ENCODE measurements at places on chromosomes 13 and 19.

GRCh38 chr13:94323764-94324758 lies 155.4 kb downstream of the DCT start:
- peak; percentile 21 for DNase-seq

GRCh38 chr19:46374536-46375475 lies 27.9 kb downstream of the PPP5C start:
- DNase-seq, result no peak

DNA sequence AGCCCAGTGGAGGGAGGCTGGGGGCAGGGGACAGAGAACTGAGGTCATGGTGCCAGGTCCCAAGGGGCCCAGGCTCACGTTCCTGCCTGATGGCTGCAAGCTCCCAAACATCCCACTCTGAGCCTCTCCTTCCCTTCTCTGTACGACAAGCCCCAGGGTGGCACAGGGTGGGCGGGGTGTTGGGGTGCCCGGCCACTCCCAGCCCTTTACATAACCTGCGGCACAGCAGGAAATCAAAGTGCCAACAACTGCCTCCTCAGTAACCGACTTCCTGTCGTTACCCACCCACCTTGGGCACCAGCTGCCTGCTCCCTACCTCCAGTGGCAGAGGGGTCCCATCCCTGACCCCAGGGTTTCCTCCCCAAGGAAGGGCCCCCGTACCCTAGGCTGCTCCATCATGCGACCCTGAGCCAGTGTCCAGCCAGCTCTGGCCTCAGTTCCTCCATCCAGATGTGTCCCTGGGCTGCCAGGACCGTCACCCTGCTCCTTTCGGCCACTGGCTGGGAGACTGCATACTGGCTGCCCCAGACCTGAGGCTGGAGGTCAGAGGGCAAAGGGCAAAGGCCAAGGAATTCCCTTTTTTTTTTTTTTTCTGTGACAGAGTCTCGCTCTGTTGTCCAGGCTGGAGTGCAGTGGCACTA lies 27.7 kb upstream of the NFIC start:
- peak; percentile 57 for DNase-seq

DNA sequence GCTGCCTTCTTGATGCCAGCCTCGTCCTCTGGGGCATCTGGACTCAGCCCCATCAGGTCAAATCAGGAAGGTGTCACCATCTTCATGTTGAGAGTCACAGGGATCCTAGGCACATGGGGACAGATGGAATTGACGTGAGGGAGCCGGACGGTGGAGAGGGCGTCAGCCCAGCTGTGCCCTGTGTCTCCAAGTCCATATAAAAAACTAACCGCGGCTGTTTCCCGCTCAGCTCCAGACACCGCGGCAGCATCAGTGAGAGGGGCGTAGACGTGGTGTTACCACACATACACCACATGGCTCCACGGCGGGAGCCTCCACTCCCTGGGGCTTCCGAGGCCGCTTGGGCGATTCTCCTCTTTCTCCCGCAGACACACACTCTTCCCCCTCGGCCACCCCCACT lies 5.6 kb upstream of the PRR36 start:
- DNase-seq, result no peak

- DNase-seq, result peak; percentile 100
Observed at GRCh38 chr19:1269065-1269477, at the start of gene CIRBP. Gene CIRBP (plus strand): TSS chr19:1269332. CDS start chr19:1270934, 1,602 bp downstream.

DNA sequence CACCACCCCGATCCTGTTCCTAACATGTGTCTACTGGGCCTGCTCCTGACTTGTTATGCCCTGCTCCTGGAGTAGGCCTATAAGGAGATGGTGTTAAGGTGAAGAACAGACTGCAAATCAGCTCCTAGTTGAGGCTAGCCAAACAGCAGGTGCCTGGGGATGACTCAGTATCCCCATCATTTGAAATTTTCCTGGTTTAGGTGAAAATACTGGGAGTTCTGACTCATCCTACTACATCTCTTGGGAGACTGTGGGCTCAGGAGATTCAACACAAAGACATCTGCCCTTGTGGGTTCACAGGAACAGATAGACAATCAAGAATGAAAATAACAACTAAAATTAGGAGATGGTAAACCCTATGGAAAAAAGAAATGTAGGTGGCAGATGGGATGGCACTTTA lies 41.2 kb downstream of the BRD4 start:
- no peak for DNase-seq

DNA sequence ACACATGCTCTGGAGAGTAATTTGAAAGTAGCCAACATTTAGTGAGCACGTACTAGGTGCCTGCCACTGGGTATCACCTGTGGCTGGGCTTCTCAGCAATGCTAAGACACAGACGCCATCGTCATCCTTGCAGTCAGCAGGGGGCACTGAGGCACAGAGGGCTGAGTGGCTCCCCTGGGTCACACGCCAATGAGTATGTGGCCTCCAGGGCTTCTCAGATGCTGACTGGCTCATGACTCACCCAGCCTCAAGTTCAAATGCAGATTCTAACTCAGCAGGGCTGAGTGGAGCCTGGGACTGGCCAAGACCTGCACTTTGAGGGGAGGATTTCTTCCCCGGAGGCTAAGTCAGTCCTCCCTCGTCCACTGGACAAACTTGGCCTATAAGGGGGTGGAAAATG lies 115.1 kb upstream of the CACNA1A start:
- peak; percentile 25 for DNase-seq

DNA sequence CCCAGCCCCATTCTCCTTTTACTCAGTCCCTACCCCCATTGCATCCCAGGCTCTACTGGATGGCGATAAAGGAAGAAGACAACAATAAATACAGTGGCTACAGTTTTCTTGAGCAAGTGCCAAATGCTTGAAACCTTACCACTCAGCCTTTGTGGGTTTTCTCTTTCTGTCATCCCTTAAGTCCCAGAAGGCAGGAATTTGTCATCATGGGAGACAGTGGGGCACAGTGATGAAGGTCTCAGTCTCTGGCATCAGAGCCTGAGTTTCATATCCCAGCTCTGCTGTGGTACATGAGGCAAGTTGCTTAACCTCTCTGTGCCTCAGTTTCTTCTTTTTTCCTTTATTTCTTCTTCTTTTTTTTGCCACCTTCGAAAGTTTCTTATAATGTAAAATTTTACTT lies 5.1 kb upstream of the COMP start:
- no peak for DNase-seq

DNA sequence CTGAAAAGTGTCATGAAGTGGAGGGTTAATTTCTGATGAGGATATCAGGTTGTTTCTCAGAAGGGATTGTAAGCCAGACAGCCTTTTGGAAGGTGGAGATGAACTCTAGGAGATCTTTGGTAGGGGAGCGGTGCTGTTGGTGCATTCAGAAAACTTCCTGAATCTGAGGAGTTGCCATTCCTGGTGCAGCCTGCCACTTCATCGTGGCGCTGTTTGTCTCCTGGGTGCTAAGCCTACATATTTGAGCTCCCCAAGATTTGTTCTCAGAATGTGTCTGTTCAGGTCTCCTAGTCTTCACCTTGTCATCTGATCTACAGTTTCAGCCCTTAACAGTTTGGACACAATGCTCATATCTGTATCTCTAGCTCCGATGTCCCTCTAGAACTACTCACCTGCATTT lies 285.6 kb downstream of the MTUS2 start:
- no peak for DNase-seq

DNA sequence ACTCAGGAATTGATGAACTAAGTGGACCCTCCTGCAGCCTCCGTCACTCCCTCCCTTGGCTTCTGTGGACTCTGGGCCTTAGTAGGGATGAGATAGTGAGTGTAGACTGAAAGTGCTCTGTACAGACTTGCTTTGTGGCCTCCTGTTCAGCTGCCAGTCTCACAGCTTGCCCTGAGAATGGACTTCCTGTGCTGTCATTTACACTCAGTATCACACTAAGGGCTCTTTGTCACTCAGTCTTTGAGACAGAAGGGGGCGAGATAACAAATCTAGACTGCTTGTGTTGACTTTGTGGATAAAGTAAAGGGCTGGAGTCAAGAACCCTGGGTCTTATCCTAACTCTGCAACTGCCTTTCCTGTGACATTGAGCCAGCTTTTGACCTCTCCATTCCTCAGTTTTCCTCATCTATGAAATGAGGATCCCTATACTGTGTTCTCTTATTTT lies 21.0 kb upstream of the SPRY2 start:
- no peak for DNase-seq

- no peak for DNase-seq
Observed at GRCh38 chr13:78468621-78469020, 134.7 kb downstream of the POU4F1 start.

DNA sequence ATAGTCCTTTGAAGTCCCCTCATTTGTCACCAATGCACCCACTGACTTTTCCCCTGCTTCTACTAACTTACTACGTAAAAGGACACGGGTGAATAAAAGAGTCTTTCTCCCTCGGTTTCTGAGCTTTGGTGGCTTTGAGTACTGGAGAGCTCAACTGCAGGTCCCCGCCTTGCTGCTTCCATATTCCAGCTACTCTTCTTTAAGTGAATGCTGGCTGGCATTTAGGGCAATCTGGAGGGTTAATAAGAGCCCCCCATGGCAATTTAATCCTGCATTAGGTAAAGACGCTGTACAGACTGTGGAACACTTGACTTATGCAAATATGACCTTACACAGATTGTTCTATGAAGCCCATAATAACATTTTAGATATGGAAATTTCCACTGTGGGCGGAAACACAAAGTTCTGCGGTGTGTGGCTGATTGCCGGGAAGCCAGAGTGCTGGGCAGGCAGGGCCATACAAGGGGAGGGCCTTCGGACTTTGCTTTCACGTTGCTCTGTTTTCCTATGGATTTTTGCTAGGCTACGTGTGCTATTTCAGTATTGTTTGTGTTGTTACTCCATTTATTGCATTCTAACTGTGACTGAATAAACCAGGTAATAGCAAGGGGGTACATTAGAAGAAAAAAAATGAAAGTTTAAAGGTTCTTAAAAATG lies 97.5 kb downstream of the SLC10A2 start:
- no peak for DNase-seq

- DNase-seq, result no peak
Observed at GRCh38 chr13:72537395-72537780, 190.0 kb downstream of the MZT1 start.

DNA sequence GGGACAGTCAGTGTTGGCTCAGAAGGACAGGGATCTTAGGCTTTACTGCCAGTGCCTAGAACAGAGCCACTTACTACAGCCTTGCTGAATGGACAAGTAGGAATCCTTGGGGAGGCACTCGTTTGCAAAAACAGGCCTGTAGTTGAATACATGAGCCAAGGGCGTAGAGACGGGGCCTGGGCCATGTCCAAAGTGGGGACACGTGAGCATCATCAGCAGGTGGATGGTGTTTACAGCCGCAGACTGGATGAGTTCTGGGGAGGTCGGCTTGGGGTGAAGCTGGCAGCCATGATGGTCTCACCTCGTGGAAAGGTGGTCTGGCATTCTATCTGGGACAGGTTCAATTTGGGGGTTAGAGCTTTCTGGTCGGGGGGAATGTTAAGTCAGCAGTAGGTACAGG lies 17.5 kb downstream of the RYR1 start:
- no peak for DNase-seq

DNA sequence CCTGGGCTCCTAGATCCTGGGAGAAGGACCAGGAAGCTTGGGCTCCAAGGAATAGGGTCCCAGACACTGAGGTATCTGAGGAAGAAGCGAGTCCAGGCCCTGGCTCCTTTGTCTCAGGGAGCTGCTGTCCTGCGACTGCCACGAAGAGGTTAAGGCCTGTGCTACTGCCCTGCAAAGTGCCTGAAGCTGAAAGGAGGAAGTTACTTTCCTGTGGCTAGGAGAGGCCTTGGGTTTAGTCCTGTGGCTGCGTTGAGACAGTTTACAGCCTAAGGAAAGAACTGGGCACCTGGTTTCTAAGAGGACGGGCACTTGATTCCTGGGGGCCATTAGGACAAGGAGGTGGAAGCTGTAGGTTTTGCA lies 2.8 kb downstream of the MYADM start:
- no peak for DNase-seq

GRCh38 chr19:16454351-16454918 lies 17.3 kb downstream of the EPS15L1 start:
- no peak for DNase-seq

GRCh38 chr19:2540646-2541454 lies 64.9 kb downstream of the GADD45B start:
- no peak for DNase-seq

DNA sequence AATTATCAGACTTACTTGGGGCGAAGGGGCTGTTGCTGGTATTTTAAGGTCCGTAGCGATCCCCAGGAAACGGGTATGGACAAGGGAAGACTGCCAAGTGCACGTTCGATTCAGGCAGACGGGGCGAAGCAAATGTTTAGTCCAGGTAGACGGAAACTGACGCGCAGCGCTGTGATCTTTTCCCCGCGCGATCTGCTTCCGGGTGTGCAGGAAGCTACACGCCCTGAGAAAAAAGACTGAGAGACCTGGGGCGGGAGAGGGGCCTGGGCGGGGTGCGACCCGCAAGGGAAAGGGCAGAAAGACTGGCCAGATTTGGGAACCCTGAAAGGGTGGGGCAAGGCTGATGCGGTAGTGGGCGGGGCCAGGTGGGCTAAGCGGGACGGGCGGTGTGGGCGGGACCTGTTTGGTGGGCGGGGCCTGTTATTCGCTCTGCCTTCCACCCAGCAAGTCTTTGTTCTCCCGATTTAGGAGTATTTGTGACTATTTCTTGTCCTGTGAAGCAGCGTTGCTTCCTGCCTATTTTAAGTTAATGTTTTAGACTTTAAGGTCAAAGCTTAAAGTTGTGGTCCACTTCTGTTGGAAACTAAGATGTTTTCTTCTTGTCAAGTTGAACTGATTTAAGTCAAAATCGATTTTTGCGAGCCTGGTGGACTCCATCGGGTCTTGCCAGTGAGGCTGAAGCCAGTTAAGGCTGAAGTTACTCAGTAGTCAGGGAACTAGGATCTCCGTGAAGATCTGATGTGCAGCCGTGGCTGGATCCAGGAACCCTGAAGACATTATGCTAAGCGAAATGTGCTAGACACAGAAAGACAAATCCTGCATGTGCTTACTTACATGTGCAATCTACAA lies at the start of gene ZNF836:
TSS of gene ZNF836 (minus strand) at position 301 of the 849 bp plus-strand sequence. CDS start 3,549 bp downstream, outside the sequence.
- DNase-seq, result peak; percentile 92

- no peak for DNase-seq
Observed at GRCh38 chr19:50912727-50913716, 1.8 kb upstream of the KLK4 start.

DNA sequence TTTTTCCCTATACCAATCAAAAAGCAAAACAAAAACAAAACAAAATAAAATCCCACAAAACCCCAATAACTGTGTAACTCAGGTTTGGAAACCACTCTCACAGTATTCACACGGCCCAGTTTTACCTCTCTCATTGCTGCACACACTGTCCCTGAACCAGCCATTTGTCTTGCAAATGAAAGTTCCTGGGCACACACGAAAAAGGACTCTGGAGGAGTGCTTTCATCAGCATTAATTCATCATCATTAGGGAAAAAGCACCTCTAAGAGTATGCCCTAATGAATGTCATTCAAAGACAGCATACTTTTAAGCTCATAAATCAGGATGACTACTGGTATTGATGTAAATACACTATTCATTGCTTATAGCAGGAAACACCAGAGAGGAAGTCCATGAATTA lies 306.3 kb downstream of the DNAJC15 start:
- DNase-seq, result no peak

DNA sequence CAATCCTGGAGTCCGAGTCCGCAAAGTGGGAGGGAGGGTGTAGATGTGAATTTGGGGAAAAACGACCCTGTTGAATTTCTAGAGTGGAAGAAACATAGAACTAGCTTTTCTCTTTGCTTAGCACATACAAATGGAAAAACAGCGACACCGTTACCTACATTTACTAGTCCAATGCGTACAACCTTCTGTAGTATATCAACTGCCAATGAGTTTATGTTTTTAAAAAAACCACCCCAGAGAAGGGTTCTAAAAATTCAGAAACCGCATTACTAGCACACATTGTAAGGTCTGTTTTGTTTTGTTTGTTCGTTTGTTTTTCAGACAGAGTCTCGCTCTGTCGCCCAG lies 332 bp upstream of the SUPT20H start:
- DNase-seq, result no peak

- no peak for DNase-seq
Observed at GRCh38 chr19:3893509-3894179, 13.2 kb downstream of the ATCAY start.

Measured in activated CD4-positive, alpha-beta T cell treated with anti-CD3 and anti-CD28 coated beads for 4 hours (primary cell).